ENCODE measurements at places on chromosomes 16 and 17. TPM values are rescaled to one million over a fixed set of nuclear protein-coding genes. Genes with fewer than 3 reads are reported as not detected.

Gene RNF112
- 0.27 TPM for total RNA-seq

Gene ZSCAN10
- not detected for total RNA-seq

Gene NPB
- 0.17 TPM for total RNA-seq

Gene GPR179
- total RNA-seq: 0.30 TPM

Gene RGS11
- not detected for total RNA-seq

Gene NDUFB10
- 153 TPM for total RNA-seq

Gene CHST5
- total RNA-seq: 0.44 TPM

Gene SMIM36
- total RNA-seq: not detected

Gene LRRC37A2
- 7.5 TPM for total RNA-seq

Gene TMEM101
- 31.0 TPM for total RNA-seq

Gene ADAMTS18
- not detected for total RNA-seq

Gene XYLT1
- total RNA-seq: 5.2 TPM

Gene TNK1
- 5.6 TPM for total RNA-seq

Gene C16orf96
- total RNA-seq: 0.11 TPM

Gene HS3ST2
- not detected for total RNA-seq

Gene SLC5A11
- total RNA-seq: 0.17 TPM
